WERI-Rb-1 (cell line): ENCODE measurements at places on chromosomes 2 and 18.

GRCh38 chr2:23698721-23699579, 228.0 kb downstream of the ATAD2B start:
- peak; percentile 6 for DNase-seq

- DNase-seq, result no peak
Observed at GRCh38 chr2:228140934-228141528, 40.5 kb downstream of the SPHKAP start.

DNA sequence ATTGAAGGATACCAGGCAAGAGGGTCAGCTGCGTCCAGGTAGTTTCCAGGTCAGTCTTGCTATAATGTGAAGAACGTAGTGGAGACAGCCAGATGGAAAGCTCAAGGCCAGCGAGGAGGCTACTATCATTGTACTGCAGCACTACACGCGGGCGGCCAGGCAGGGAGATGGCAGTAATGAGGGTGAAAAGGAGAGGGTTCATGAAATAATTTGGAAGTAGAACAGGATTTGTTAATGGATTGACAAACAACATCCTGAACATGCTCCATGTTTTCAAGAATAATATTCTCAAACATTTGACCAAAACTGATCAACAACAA, 17.1 kb downstream of the SPIRE1 start:
- no peak for DNase-seq

DNA sequence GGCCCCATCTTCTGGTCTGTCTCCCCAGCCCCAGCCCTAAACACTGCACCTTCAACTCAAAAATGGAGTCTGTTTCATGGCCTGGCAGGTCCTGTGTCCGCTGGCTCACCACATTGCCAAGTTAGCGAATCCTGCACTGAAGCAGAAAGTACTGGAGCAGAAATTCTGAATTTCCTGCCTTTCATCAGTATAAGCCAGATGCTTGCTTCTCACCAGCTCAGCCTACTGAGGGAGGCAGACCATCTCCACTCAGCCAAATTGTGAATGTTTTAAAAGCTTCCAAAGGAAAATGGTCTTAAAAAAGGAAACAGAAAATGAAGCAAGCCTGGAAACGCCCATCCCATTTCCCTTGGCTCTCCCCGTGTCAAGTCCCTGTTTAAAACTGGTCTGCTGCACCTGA, 157.8 kb downstream of the C1D start:
- DNase-seq, result no peak

DNA sequence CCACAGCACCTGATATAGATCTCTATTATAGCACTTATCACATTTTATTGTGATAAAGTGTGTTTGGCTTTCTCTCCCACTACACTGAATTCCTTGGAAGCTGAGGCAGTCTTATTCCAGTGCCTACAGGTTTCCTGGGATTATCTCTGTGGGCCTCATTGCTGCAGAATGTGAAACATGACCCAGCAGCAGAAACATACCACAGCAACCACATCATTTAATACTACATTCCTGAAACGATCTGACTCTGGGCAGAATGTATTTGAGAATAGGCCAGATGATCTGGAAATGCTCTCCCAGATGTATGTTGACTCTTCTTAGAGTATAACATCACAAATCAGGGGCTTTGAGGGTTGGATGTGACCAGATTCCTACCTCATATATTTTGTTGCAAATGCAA, 323.5 kb upstream of the TANK start:
- no peak for DNase-seq

DNA sequence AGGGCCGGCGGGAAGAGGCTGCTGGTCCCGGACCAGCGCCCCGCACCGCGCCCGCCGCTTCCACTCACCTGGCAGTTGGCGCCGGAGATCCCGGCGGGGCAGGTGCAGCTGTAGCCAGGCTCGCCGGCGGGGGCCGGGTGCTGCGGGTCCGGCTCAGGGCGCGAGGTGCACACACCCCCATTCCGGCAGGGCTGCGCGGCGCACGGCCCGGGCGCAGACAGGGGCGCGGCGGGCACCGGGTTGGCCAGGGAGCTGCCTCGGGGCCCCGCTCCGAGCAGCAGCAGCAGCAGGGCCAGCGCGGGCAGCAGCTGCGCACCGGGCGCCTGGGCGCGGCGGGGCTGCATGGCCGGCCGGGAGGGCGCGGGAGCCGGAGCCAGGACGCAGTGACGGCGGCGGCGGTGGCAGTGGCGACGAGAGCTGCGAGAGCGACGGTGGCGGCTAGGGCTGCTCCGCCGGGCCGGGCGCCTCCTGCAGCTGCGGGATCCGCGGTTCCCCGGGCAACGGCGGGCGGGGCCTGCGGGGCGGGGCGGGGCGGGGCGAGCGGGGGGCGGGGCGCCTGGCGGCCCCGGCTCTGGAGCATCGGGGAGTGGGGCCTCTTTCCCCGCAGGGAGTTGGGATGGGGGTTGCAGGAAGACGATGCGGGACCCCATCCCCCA, at the start of gene DNER:
TSS of gene DNER (minus strand) at position 476 of the 656 bp plus-strand sequence. CDS start at position 344, 132 bp downstream.
- DNase-seq, result peak; percentile 52

GRCh38 chr2:37167636-37168180, 10.9 kb upstream of the EIF2AK2 start:
- no peak for DNase-seq

DNA sequence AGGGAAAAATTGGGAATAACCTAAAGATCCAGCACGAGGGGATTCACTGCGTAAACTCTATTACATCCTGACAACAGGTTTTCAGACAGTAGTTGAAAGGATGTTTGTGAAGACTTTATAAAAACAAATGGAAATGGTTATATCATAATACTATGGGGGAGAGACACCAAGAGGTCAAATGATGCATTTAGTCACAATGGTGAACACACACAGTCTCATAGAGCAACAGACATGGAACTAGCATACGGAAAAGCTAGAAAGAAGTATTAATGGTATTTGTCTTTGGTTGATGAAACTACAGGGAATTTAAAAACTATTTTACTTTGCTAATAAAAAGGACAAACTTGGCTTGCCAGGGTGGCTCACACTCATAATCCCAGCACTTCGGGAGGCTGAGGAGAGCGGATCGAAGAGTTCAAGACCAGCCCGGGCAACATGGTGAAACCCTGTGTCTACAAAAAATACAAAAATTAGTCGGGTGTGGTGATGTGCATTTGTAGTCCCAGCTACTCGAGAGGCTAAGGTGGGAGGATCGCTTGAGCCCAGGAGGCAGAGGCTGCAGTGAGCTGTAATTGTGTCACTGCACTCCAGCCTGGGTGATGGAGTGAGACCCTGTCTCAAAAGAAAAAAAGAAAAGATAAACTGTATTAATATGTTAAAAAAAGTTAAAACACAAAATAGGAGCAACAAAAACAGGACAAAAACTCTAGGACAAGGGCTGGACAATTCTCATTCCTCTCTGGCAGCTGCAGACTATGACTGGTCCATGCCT, 94.8 kb downstream of the MYCN start:
- DNase-seq, result no peak

- DNase-seq, result no peak
Observed at GRCh38 chr18:25974630-25975077, 115.8 kb downstream of the SS18 start.

DNA sequence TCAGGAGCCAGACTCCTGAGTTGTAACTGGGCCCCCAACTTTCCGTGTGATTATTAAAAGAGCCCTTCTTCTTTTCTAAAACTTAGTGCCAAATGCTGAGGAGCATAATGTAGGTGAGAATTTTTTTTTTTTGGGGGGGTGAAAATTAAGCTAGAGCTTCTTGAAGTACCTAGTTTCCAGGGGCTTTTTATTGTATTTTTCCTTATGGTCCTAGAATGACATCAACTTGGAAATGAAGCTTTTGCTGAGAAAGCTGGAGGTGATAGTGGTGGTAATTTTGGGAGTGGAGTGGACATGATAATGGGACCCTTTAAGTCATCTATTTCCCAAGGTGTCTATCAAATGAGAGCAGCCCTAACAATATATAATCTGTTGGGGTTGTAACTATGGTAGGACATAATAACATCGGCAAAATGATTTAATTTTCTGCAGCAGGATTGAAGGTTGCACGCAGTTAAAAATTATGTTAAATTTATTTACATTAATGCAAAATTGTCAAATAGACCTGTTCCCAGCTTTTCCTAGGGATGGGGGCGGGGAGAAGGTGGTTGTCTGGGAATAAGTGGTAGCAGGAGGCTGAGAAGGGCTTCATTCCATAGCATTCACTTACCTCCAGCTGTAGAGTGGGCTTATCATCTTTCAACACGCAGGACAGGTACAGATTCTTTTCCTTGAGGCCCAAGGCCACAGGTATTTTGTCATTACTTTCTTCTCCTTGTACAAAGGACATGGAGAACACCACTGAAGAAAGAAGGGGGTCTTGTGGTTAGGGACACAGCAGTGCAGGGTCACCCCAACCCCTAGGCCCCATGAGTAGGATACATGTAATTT, 5.7 kb downstream of the IL1B start:
- DNase-seq, result no peak

GRCh38 chr2:223887127-223887526, 49.7 kb upstream of the AP1S3 start:
- no peak for DNase-seq

- no peak for DNase-seq
Observed at GRCh38 chr2:135587958-135588357, 56.7 kb downstream of the R3HDM1 start.

GRCh38 chr18:67590571-67591141, 74.1 kb upstream of the DSEL start:
- DNase-seq, result no peak

DNA sequence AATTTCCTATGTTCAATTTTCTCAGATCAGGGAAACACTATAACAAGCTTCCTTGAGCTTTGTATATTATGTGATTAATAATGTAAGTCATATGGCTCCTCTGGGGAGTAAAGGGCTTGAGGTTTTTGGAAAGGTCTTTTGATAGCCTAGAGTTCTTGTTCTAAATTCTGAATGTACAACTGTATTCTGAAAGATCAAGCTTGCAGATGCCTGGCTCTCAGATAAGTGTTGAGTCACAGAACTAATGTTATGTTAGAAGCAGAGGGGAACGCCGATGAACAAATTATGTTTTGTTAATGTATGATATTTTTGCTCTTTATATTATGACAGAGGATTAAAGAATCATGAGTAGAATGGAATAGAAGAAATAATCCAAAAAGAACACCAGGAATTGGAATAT, 170.1 kb downstream of the RPRM start:
- no peak for DNase-seq

DNA sequence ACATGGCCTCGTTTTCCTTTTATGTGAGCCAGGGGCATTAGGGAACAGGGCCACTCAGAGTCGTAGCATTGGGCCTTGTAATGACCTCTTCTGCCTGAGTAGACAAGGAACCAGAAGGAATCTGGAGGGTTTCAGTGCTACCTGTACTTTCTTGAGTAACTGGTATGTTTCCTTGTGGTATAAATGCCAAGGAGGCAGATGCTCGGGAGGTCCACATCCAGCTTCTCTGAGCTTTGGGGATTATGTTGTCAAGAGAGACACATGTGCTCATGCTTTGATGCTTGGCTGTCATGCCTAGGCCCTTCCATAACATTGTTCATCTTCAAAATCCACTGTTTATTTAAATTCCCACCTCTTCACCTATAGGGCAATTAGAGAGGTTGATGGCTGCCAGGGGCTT, 26.3 kb downstream of the FOSL2 start:
- DNase-seq, result no peak

DNA sequence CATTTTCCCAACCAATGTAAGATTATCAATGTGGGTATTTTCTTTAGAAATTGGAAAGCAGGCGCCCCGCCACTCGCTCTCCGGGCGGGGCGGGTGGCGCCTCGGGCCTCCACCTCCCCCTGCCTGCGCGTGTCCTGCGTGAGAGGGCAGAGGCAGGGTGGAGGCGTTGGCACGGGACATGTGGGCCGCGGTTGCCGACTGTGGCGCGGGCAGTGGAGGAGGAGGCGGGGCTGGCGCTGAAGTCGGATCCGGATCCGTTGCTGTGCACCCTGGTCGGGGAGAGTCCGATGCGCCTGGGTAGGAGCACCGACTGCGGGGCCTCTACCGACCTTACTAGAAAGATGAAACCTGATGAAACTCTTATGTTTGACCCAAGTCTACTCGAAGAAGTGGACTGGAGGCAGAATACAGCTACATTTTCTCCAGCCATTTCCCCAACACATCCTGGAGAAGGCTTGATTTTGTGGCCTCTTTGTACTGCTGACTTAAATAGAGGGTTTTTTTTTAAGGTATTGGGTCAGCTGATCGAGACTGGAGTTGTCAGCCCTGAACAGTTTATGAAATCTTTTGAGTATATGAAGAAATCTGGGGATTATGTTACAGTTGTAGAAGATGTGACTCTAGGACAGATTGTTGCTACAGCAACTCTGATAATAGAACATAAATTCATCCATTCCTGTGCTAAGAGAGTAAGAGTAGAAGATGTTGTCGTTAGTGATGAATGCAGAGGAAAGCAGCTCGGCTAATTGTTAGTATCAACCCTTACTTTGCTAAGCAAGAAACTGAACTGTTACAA, 37.9 kb downstream of the PMS1 start:
- no peak for DNase-seq

DNA sequence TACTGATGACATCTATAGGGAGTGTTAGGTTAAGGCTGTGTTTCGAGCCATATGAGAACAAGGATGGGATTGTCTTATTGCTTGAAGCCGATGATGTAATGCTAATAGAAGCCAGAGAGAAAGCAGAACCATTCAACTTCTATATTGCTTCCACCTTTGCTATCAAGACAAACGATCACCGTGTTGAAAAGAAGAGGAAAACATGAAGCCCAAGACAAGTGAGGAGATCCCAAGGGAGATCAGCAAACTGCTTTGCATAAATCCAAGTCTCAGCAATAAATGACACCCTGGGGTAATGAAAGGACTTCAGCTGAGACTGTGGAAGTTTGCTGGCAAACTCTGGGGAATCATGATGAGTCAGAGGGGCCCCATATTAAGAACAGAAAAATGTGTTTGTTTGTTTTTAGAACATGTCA, 206.2 kb downstream of the NCKAP5 start:
- no peak for DNase-seq

- no peak for DNase-seq
Observed at GRCh38 chr18:79794846-79795245, 2.9 kb upstream of the KCNG2 start.

GRCh38 chr2:168495524-168495923, 39.5 kb downstream of the CERS6 start:
- no peak for DNase-seq
